ENCODE measurements at places on chromosomes 3 and 15.

GRCh38 chr3:81692766-81693165, 68.7 kb downstream of the GBE1 start:
- DNase-seq: no peak

DNA sequence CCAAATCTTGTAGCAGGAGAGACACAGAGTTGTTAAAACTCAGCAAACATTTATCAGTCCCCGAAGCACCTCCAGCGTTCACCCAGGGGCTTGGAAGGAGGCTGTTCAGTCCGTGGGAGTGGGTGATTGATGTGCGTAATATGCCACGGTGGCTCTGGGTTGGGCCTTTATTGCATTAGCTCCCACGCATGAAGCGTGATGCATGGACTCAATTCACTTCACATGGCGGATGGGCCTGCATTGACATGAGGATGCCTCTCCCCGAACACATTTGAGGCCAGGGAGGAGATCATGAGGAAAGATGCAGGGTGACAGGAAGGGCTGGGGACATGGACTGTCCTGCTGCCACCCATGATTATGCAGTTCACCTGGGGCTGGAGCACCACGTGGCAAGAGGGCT, 126.5 kb downstream of the FAM43A start:
- DNase-seq: no peak

GRCh38 chr3:134965865-134966481, 170.9 kb downstream of the EPHB1 start:
- DNase-seq: peak; percentile 56

DNA sequence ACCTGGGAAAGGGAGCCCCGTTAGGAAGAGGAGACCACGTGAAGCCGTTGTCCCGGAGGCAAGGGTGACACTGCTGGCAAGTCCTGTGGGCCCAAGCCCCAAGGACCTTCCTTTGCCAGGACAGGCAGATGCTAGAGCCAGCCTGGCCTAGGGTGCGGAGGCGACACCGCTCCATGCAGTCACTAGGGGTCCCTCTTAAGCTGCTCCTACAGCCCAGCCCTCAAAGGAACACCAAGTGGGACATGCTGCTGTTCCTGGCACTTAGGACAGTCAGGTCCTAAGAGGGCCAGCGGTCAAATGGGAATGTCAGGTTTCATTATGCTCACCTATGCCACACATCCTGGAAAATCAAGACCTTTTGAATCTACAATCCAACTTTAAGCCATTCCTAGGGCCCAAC, 59.7 kb downstream of the RPN1 start:
- DNase-seq: no peak

- no peak for DNase-seq
Measured at GRCh38 chr3:122538956-122539490, 24.3 kb upstream of the KPNA1 start.

Data from NCI-H2081 (cell line).